IPS DF 19.7 (cell line): ENCODE measurements at places on chromosomes 16 and 17.

DNA sequence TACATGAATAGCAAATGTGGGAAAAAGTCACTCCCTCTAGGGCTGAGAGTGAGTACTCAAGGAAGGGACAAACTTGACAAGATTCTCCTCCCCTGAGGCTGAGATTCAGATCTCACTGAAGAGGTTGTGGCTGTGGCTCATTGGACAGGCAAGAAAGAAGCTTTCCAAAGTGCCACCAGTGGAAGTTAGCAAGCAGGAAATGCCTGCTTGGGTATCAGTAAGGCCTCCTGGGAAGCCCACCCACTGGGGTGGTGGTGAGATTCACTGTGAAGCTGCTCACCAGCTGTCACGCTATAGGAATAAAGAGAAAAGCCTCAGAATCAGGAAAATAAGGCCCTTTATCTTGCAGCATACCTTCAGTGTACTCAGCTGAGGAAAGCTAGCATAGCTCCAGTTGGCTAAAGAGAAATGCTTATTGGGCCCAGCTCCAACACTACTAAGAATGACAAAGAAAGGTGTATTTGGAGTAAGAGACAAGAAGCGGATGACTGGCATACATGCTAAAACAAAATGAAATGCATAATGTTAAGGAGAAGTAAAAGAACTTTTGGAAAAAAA is 274.4 kb upstream of the TOM1L1 start:
- peak; percentile 81 for DNase-seq

GRCh38 chr17:41484920-41485904 is 4.3 kb upstream of the KRT35 start:
- DNase-seq: no peak

- DNase-seq: peak; percentile 92
Measured at GRCh38 chr17:66777689-66778225, 57.2 kb upstream of the CACNG5 start.

GRCh38 chr16:69225121-69225520 is 38.2 kb downstream of the SNTB2 start:
- no peak for DNase-seq

DNA sequence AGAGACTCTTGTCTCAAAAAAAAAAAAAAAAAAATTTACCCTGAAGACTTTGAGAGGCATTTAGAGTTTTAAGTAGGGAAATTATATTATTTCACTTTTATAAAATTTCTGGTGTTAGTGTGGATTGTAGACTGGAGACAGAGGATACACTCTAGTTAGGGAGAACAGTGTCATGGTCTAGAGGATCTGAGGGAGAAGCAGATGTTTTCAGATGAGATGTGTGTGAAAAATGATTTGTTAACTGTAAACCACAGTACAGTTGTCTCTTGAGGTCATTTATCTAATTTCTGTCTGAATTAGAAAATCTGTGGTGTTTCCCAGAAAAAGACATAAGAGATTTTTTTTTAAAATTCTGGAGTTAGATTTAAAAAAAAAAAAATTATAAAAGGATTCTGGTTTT is 54.8 kb downstream of the NUP88 start:
- no peak for DNase-seq

- DNase-seq: no peak
Measured at GRCh38 chr16:86597880-86598606, 19.7 kb downstream of the FOXL1 start.

DNA sequence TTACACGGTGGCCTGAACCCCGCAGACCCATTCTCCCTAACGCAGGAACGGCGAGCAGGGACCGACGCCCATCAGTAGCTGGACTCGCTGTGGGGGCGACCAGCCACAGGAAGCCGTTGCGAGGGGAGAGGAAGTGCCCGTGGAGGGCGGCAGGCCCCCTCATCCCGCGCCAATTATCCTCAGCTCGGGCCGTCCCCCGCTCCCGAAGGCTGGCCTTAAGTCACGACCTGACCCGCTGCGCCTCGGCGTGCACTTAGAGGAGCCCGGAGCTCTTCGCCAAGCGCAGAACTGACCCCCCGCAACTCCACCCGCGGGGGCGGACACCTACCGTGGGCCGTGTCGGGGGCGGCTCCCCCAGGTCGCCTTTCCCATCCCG is 401 bp downstream of the ARL16 start:
- DNase-seq: no peak

DNA sequence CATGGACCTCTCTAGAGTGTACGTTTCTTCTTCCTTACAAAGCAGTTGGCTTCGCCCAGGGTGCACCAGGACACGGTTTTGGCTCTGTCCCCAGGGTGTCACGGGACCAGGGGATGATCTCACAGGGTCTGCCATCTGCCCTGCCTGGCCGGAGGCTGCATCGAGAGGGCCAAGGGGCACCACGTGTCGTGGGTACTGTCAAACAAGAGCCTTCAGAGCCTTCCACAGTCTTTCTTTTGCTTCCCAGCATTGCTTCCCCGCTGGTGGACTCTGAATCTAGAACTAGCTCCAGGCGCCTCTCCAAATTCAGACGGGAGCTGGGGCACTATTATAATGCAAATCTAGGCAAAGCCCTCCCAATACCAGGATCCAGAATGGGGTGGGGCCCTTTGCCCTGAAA is 47.9 kb downstream of the MAPT start:
- no peak for DNase-seq

GRCh38 chr16:84949772-84950436 is 61.4 kb downstream of the ZDHHC7 start:
- no peak for DNase-seq

- DNase-seq: no peak
Measured at GRCh38 chr17:640436-640835, 74.2 kb downstream of the VPS53 start.

DNA sequence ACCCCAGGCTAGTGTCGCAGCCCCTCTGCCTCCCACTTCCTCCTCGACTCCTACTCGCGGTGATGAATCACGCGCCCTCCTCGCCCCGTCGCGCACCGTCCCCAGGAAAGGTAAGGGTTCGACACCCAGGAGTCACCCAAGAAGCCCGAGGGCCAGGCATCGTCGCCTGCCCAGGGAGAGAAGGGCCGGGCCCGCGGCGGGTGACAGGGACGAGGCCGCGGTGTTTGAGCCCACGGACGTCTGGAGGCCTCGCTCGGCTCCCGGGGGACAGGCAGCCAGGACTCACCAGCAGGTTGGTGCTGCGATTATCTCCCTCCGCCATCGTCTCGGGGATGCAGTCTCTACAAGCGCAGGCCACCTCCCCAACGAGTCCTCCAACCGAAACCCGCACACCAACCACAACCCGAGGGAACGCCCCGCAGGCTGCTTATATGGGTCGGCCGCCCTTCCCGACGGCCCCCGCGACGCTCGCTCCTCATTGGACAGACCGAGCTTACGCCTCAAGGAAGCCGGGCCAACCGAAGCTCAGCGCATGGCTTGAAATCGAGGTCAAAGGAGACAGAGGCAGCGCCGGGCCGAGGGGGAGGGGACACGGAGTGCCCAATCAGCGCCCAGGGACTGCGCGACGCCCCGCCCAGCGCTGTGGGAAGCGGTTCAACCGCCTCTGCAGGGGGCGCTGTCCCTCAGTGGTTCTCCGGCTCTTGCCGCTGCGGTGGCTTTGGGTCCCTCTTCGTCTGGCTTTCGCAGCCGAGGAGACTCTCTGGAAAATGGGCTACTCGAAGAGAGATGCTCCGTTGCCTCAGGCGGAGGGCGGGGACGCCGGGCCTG is at the start of gene ARL6IP1:
ARL6IP1 (minus strand) TSS at position 405 of the 828 bp plus-strand sequence; CDS start at position 322, 83 bp downstream.
- peak; percentile 96 for DNase-seq

- no peak for DNase-seq
Measured at GRCh38 chr16:59121411-59122261, 387.5 kb upstream of the GOT2 start.

DNA sequence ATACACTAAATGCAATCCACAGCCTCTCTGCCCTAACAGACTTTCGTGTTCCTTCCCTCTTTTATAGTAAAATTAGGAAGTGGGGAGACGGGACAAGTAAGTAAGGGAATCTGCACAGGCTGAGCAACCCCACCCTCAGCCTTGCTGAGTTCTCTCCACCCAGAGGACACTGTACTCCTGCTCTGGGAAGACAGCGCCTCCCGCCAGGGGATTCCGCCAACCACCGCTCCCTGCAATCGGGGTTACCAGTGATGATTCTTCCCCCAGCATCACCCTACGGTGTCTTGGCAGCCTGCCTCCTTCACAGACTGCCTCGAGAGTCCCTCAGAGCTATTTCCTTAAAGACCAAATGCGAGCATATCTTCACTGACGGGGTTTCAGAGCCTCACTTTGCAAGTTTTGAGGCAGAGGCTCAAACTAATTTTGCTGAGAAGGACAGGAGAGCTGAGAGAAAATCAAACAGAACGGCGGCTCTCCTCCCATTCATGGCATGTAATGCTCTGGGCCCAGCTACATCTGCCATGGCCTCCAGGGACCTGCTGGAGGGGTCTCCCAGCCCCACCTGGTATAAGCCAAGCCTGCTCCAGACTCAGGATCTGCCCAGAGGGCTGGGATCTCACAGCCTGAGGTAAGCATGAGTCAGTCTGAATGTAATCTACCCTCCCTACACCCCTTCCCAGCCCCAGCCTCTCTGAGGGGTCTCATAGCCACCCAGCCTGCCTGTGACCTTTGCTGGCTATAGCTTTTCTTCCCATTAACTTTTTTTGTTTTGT is 22.7 kb upstream of the ASGR2 start:
- no peak for DNase-seq

DNA sequence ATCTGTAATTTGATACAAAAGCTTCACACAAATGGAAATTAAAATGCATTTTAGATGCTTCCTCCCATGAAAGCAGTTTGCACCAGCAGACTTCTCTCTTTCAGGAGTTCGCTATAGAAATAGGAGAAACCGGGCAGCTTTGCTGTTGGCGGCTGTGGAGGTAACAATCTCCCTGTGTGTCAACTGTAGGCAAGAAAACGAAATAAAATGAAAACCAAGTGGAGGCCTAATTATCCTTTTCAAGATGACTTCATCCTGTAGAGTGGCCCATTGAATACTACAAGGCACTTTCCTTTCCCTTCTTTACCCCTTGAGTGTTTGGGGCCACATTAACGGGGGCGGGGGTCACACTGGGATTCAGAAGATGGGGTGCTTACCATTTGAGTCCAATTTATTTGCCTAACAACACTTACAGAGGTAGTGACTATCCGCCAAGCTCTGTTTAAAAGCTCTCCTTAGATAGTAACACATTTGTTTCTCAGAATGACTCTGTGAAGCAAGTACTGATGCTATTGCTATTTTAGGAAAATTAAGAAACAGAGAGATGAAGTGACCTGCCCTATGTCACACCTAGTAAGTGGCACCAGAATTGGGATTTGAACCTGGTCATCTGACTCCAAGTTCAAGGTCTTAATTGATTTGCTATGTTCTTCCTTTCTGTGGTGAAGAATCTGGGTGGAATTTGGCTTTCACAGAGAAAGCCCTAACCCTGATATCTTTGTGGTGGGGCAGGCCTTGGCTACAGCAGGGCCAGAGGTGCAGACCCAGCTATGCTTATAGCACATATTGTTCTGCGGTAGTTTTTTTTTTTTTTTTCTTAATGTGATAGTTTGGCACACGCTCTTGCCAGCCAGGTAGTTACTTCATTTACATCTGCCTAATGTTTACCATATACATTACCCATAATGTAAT is 125.5 kb upstream of the MPHOSPH6 start:
- no peak for DNase-seq

DNA sequence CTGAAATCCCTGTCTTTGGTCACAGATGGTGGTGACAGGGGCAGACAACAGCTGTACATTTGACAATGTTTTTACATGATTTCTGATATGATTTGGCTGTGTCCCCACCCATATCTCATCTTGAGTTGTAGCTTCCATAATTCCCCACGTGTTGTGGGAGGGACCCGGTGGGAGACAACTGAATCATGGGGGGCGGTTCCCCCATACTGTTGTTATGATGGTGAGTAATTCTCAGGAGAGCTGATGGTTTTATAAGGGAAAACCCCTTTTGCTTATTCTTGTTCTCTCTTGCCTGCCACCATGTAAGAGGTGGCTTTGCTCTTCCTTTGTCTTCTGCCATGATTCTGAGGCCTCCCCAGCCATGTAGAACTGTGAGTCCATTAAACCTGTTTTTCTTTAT is 353.9 kb downstream of the CPPED1 start:
- DNase-seq: no peak

- DNase-seq: no peak
Measured at GRCh38 chr16:85451641-85452363, 161.3 kb upstream of the GSE1 start.

DNA sequence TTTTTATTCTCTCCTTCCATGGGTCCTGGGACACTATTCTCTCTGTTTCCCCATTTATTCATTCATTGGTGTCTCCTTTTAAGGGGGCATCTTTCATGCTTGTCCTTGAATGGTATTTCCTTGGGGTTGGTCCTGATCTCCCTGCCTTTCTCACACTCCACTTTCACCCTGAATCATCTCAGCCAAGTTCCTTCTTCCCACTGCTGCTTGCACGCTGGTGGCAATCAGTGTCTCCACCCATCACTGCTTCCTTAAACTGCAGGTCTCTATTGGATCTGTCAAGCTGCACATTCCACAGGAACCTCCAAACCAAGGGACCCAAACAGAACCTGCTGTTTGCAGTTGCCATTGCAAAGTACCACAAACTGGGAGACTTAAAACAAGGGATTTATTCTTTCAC is 89.3 kb upstream of the SDK2 start:
- DNase-seq: no peak

- no peak for DNase-seq
Measured at GRCh38 chr16:85046931-85047866, 19.6 kb downstream of the KIAA0513 start.

DNA sequence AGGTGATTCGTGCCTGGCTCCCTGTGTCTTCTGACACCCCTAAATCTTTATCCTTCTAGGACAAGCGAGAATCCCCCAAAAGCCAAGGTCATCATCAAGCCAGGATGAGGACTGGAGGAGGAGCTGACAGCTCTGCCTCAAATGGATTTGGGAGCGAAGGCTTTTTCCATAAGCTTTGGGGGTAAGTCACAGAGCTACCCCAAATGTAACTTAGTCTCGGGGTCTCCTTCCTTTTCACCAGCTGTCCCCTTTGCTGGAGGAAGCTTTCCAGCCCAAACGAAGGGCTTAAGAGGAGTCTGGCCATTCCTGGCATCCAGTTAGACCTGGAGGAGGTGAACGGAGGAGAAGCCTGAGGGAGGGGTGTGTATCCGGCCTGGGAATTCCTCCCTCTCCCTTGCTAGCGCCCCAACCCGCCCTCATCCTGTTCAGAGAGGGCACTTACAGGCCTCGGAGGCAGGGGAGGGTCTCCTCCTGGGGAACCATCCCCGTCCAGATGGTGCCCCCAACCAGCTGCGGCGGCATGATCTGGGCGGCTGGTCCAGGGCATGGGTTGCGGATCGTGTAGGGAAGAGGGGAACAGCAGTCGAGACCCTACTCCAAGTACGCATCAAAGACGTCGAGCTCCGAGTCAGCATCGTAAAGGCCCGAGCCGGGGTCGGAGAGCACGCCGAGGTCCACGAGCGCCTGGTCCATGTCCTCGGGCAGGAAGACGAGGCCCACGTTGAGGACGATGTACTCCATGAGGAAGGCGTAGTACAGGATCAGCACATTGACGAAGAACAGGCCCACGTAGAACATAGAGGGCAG is 938 bp downstream of the DEXI start:
- DNase-seq: no peak

GRCh38 chr17:2692781-2693135 is 18.8 kb downstream of the CLUH start:
- DNase-seq: no peak
